ENCODE measurements at places on chromosomes 2 and 18.

DNA sequence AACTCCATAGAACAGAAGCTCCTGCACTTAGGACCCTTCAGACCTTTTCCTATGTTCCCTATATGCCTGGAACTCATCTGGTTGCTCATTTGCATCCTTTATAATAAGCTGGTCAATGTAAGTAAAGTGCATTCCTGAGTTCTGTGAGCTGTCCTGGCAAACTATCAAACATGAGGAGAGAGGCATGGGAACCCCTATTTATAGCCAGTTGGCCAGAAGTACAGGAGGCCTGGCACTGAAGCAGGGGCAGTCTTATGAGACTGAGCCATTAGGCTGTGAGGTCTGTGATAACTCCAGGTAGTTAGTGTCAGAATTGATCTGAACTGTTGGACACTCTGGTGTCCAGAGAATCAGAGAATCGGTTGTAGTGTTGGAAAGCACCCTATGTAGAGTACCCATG is 88.4 kb downstream of the EHD3 start:
- no peak for DNase-seq

DNA sequence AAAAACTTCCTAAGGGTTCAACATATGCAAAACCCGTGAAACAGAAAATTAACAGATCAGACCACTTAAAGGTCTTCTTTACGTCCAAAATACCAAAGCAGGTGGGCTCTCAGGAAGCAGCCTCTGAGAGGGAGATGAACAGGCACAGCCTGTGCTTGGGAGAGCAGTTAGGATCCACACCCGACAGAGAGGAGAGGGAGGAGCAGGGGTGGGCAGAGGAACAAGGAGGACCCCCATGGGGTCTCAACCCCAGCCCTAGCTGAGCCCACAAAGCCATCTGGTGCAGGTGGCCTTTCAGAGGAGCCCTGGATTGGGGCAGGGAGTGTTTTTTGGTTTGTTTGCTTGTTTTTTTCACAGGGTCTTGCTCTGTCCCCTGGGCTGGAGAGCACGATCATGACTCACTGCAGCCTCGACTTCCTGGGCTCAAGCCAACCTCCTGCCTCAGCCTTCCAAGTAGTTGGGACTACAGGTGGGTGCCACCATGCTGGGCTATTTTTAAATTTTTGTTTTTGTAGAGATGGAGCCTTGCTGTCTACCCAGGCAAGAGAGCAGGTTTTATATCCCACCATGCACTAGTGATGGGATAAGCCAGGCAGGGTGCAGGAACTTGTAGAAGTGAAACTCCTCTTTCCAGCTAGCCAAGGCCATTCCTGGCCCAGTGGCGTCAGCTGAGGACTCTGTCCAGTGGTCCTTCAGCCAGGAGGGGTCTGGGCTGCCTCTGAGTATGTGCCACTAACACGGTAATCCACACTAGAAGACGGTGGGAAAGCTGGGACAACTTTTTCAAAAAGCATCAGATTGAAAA is 154.1 kb upstream of the HDAC4 start:
- DNase-seq, result no peak

DNA sequence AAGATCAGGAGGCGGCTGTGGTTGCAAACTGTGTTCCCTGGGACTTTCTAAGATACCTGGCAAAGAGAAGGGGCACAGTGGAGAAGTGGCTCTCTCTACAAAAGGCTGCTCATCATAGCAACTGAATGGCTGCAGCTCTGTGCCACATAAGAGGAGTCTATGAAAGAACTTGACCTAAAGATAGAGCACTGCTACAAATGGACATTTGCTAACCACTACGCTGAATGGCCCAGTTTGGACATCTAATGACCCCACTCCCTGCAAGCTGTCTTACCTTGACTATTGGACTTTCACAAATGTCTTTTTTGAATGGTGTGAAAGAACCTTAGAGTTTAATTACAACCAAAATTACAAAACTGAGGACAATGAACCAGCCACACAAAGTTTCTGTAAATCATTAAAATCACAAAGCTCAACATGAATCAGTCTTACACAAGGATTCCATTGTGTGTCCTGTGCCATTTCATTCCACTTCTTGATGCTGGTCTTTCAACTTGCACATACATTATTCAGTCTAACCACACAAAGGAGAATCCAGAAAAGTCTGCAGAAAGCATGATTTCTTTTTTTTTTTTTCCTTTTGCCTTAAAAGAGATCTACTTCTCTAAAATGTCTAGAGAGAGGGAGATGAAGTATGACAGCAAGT is 154.0 kb downstream of the LAMA1 start:
- no peak for DNase-seq

DNA sequence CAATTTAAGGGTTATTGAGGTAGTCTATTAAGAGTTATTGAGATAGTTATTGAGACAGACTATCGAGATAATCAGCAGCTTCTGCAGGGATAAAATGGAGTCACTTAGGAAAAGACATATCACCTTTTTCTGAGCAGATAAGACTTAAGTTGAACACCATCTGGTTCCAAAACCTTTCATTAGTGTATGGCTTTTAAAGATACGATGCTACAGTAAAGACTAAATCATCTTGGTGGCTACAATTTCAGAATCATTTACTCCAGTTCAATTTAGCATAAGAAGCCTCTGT is 68.6 kb upstream of the DNAJC10 start:
- DNase-seq, result no peak

DNA sequence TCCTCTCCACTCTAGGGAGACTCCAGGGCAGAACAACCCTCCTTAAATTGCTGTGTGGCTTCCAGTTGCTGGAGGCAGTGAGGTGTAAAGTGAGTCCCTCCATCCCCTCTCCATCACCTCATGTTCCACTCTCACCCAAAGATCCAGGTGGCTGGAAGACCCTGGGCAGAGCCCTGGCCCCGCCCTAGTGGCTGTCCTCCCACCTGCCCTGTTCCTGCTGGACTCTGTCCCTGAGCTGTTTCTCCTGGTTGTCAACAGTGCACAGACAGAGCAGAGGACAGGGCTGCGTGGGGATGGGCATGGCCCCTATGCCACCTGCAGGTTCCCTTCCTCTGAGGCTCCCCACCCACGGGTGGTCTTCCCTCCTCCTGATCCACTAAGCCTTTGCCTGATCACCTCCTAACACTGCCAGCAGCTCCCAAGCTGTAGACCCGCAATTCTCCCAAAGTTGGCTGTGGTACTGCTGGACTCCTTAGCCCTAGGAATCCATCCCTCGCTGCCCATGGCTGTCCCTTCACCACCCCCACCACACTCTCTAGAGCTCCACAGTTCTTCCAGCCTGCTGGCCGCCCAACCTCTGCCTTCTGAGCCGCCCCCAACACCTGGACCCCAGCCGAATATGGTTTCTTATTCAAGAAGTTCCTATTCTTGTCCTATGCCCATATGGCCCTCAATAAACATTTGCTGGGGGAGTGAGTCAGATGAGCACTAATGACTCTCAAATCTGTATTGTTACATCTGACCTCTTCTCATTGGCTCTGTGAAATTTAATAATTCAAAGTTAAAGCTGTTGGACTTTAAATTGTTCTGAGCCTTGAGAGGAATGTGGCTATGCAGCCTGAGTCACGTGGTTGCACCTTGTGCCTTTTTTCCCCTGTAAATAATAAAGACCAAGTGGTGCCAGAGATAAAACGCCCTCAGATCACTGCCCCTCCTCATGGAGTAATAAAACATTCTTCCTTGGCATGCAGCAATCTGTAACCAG is 260.0 kb upstream of the HS6ST1 start:
- no peak for DNase-seq

- no peak for DNase-seq
Measured at GRCh38 chr2:46962751-46963150, 47.1 kb upstream of the MCFD2 start.

- DNase-seq, result no peak
Measured at GRCh38 chr2:177393203-177393755, 706 bp downstream of the AGPS start.

- DNase-seq, result no peak
Measured at GRCh38 chr2:25936889-25937545, 45.3 kb downstream of the KIF3C start.

GRCh38 chr2:71720283-71720560 is 266.9 kb downstream of the DYSF start:
- no peak for DNase-seq

DNA sequence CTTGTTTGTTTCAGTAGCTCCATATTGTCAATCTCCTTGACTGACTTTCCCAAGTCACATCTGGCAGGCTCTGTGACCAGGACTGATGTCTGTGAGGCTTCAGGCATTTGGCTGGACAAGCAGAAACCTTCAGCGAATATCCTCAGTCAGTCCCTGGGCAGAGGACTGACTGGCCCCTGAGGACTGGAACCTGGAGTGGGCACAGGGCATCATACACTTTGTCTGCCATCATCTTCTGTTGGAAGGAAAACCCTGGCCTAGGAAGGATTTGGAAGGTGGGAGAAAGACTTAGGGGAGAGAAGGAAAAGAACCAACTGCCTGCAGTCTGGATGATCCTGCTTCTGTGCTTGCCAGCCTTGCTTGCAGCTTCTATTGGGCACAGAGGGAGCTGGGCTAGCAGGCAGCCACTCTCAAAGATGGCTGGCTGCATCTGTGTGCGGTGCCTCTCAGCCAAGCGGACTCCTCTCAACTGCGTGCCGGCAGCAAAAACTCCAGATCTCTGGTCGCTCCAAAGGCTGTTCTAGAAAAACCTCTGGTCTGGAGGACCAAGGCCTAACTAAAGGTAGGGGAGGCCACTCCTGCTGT is 126.8 kb downstream of the MARCHF4 start:
- no peak for DNase-seq

GRCh38 chr2:26269571-26270158 is 24.9 kb downstream of the HADHB start:
- DNase-seq, result no peak

DNA sequence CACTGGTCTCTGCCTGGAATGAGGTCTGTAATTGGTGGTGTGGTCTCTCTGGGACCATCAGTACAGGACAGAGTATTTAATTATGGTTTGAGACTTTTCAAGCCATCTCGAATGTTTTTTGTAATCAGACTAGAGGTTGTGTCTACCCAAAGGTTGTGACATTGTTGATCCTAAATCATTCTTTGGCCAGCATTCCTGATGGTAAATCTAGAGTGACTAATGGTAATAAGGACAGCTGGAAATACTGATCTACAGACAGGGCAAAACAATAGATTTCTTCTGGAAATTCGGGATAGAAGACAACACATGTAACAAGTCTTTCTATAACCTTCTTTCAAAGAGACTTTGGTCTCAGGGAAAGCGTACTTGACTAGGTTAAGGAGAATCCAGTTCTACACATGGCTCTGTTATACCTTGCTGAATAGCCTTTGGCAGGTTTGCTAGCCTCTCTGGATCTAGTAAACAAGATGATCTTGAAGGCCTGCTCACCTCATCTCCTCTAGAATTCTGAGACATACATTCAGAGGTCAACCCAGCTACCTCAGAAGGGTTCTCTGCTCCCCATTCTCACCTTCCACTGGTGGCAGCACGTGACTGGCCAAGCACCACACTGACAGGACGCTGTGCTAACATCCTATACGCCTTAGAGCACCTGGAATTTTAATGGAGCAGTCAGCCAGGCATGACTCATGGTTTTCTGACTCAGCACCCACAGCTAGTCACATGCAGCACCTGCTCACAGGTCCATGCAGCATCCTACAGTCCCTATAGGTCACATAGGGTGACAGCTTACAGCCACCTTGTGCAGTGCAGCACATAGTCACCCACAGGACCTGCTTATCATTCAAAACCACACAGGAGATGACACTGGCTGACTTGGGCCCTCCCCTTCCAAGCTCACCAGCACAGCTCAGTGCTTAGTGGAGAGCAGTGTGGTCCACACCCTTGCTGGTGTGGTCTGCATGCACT is 12.2 kb downstream of the PLB1 start:
- DNase-seq, result no peak

GRCh38 chr2:30217644-30218337 is 13.5 kb upstream of the LBH start:
- no peak for DNase-seq

DNA sequence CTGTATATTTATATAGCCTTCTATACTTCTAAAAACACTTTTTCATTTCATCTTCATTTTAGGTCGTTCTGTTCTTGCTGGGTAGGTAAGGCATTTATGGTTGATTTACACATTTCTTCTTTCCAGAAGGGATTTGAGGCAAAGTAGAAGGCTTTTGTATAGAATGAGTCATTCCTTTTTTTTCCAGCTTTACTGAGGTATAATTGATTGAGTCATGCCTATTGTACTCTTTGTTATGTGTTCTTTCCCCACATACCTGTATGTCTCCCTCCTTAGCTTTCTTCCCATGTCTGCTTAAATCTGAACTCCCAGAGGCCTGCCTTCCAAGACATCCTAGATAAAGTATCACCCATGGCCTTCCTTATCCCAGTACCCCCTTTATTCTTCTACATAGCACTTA is 4.8 kb upstream of the CDC42EP3 start:
- no peak for DNase-seq

DNA sequence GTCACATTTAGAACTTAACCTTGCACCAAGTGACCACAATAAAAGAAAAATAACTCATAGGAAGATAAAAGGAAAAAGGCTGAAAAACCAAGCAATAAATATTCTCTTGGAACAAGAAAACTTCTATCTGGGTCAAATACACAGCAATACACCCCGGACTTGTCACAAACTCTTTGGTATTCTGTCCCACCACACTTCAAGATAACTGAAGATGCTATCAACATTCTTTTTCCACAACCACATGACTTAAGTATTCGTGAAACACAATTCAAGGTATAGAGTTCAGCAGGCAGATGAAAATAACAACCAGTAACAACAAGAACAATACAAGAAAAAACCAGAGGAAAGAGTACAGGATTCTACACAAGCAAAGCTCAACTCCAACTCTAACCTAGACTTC is 18.0 kb downstream of the MBD2 start:
- no peak for DNase-seq

DNA sequence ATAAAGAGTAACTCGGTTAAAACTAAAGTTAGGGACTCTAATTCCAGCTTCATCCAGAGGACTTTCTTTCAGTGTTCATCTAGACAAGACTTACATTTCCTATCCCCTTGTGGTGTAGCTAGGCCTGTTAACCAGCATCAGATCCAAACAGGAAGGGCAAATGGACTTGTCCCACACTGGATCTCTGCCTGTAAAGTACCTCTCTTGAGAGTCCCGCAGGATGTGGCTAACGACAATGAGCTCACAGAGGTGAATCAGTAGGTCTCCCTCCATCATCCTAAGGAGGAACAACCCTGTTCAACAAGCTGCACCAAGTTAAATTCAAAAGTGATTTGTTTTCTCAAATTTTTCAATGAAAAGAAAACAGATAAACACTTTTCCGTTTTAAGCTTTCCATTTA is 412.3 kb upstream of the RGPD4 start:
- DNase-seq, result no peak

DNA sequence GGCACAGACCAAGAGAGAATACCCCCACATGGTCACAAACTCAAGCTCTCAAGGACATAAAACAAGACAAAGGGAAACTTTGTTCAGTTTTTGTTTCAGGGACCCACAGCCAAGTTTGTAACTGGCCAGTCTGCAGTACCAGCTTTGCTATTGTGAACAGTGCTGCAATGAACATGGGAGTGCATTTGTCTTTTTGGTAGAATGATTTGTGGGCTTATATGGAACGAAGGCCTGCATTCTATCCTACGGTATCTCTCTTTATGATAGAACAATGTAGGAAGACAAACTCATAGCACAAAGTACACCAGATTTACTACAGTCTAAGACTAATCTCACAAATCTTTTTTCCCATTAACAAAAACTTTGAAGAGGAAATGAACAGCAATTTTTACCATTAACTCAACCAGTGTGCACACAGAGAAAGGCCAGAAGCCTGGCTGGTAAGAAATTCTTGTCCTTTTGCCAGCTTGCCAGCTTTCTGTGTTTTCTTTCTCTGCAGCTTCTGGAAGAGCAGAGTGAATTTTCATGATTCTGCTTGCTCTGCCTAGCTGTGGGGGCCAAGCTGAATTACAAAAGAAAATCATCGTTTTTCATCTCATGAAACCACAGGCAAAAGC is 37.1 kb upstream of the FEZ2 start:
- no peak for DNase-seq

- DNase-seq, result no peak
Measured at GRCh38 chr2:157644776-157645175, 16.1 kb upstream of the ACVR1C start.
